Stimulated activated CD4-positive, alpha-beta T cell treated with anti-CD3 and anti-CD28 coated beads, Interleukin-15, amount 100 ng/mL, for 48 hours (primary cell): ENCODE measurements at places on chromosomes 1 and 21.
A peak's percentile ranks its signal among the peaks of the same experiment; 100 is the strongest.

DNA sequence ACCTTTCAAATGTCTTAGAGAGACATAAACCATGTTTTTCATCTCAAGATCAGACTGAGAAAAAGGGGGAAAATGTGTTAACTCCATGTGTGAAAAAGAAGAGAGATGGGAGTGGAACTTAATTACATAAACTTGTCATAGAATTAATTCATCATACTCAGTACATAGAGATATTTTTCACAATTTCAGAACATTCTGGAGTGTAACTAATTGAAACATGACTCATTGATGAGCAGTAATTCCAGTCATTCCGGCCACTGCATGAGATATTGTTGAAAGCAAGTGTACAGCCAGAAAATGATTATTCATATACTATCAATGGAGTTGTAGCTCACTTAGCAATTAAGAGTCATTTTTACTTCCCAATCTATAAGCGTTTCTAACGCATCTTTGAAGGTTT is 739.3 kb downstream of the LTN1 start:
- DNase-seq: no peak

DNA sequence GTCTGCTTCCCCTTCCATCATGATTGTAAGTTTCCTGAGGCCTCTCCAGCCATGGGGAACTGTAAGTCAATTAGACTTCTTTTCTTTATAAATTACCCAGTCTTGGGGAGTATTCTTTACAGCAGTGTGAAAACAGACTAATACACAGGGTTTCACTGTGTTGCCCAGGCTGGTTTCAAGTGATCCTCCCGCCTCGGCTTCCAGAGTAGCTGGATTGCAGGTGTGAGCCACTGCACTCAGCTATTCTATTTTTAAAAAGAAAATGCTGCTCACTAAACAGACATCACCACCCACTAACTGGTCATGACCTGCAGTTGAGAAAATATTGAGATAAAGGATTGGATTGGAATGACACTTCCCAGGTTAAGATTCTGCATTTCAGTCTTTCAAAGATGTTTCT is 20.8 kb upstream of the SLC2A7 start:
- DNase-seq: no peak

- DNase-seq: no peak
These were observed 11.1 kb downstream of the NOS1AP start for GRCh38 chr1:162080472-162081015.

DNA sequence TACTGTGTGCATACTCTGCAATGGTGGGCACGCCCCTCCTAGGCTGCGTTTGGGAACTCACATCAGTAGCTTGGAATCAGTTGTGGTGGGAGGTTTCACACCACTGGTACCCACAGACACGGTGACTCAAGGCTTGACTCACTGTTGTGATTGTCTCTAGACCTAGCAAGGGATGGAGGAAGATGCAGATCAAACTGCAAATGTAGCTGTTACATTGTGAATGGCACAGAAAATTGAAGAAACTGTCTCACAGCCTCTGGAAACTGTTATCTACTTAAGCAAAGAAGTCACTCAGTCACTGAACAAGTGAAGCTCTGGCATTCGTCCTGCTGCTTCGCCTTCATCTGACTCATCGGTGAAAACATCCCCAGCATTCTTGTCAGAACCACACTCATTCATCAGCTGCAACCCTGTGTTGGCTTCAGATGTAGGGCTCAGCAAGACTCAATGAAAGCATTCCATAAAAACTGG is 59.5 kb downstream of the POFUT2 start:
- peak; percentile 67 for DNase-seq

DNA sequence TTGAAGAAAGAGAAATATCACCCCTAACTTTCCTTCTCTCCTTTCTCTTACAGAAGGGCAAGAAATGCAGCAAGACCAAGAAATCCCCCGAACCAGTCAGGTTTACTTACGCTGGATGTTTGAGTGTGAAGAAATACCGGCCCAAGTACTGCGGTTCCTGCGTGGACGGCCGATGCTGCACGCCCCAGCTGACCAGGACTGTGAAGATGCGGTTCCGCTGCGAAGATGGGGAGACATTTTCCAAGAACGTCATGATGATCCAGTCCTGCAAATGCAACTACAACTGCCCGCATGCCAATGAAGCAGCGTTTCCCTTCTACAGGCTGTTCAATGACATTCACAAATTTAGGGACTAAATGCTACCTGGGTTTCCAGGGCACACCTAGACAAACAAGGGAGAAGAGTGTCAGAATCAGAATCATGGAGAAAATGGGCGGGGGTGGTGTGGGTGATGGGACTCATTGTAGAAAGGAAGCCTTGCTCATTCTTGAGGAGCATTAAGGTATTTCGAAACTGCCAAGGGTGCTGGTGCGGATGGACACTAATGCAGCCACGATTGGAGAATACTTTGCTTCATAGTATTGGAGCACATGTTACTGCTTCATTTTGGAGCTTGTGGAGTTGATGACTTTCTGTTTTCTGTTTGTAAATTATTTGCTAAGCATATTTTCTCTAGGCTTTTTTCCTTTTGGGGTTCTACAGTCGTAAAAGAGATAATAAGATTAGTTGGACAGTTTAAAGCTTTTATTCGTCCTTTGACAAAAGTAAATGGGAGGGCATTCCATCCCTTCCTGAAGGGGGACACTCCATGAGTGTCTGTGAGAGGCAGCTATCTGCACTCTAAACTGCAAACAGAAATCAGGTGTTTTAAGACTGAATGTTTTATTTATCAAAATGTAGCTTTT is 2.4 kb downstream of the CCN1 start:
- DNase-seq: no peak

DNA sequence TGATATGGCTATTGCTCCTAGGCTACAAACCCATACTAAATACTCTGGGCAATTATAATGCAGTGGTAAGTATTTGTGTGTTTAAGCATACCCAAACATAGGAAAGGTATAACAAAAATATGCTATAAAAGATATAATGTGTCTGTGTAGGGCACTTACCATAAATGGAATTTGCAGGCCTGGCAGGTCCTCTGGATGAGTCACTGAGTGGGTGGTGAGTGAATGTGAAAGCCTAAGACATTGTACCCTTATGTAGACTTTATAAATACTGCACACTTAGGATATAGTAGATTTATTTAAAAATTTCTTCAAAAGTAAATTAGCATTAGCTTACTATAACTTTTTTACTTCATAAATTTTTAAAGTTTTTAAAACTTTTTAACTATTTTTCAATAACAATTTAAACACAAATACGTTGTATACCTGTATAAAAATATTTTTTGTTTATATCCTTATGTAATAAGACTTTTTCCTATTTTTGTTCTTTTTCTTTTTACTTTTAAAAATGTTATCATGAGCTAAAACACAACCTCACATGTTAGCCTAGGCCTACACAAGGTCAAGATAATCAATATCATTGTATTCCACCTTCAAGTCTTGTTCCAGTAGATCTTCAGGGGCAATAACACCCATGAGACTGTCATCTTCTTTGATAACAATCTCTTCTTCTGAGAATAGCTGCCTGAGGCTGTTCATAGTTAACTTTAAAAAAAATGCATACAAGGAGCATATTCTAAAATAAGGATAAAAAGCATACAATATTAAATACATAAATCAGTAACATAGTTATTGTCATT is 306.3 kb upstream of the RGS18 start:
- DNase-seq: no peak

DNA sequence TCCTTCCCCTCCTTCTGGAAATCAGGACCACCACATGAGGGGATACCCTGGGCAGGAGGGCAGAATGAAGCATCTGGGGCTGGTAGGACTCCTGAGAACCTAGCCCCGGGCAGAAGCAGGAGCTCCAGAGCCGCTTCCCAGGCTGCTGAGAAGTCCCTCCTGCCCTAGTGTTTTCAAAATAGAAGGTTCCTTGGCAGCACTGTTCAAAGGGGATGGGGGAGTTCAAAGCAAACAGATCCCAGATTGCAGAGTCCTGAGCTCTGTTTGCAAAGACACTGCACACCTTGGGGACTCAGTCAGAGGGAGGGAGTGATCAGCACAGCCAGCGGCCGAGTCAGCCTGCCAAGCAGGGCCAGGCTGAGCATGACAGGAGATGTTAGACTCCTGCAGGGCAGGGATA is 177.8 kb downstream of the PTPRU start:
- no peak for DNase-seq

GRCh38 chr1:173876732-173877131 is 8.6 kb downstream of the ZBTB37 start:
- DNase-seq: no peak

DNA sequence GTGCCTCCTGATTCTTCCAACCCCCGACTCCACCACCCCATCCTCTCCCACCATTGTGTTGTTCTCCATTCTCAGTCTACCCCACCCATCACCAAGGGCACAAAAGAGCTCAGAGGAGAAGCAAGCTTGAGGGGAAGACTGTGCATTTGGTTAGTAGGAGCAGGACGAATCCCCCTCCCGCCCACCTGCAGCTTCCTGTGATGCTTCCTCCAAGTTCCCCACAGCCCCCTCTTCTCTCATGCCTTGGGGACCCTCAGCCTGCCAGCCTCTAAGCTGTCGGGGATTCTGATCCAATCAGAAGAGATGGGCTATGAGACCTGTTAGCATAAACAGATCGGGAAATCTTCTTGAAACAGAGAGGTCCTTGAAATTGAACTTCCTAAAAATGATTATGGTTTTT is 22.2 kb upstream of the CAPZB start:
- DNase-seq: no peak

DNA sequence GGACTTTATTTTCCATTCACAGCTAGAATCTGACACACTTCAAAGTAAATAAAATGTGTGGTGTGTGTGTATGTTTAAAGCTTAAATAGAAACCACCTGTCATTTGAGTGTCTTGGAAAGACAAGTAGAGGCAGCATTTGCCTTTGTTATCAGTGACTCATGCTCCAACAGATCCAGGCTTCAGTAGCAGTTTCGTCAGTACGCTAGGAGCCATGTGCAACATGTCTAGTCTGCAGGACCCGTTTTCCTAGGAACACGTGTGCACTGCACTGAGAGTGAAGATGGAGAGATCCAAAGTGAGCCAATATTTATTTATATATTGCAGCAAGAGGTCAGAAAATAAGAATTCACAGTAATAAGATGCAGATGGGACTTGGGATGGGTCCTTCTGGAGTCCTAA is 41.8 kb downstream of the SGIP1 start:
- no peak for DNase-seq

DNA sequence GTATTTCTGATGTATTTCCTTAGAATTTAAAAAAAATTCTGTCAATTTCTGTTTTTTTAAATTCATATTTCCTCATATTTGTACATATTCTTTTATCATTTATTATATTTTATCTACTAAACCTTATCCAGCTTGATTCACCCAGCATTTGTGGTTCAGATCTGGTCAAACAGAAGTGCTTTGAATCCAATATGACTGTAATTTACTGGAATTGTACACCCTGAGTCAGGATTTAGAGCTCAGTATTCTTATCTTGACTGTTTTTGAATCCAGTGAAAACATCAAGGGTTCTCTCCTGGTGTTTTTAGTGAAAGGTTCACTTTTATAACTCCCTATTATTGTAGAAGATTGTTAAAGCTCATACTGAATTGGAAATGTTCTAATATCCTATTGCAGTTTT is 1077.0 kb upstream of the NCAM2 start:
- no peak for DNase-seq

GRCh38 chr1:235317168-235317567 is 10.8 kb downstream of the ARID4B start:
- no peak for DNase-seq

- DNase-seq: no peak
These were observed 55.0 kb upstream of the USH2A start for GRCh38 chr1:216478238-216478637.

DNA sequence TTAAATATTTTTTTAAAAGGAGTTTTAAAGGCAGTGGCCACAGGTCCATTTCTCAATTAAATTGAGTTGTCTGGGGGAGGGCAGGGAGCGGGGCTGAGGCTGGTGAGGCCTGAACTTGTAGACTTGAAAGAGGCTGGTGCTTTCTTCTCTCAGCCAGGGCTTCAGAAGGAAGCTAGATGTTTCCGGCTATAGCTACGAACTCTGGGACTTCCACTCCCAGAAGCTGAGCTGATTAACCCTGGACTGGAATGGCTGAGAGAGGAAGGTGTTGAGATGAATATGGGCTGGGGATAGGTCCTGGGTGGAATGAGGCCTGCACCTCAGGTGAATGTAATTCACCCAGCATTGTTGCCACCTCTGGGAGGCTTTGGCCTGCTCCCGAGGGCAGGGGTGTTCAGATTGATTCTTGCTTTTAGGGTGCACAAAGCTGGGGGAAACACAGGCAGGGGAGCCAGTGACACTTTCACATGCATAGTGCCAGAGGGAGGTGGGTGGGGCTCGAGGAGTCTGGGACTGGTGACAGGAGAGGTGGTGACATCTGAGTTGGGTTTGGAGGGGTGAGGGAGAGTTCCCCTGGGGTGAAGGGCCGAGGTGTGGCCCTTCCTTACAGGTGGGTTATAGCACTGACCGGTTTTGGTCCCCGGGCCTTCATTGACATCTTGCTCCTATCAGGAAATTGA is 18.2 kb downstream of the LDLRAP1 start:
- DNase-seq: no peak

GRCh38 chr1:91831132-91831930 is 54.6 kb downstream of the TGFBR3 start:
- no peak for DNase-seq

- peak; percentile 29 for DNase-seq
These were observed 52.2 kb downstream of the SMYD2 start for GRCh38 chr1:214332946-214333798.

DNA sequence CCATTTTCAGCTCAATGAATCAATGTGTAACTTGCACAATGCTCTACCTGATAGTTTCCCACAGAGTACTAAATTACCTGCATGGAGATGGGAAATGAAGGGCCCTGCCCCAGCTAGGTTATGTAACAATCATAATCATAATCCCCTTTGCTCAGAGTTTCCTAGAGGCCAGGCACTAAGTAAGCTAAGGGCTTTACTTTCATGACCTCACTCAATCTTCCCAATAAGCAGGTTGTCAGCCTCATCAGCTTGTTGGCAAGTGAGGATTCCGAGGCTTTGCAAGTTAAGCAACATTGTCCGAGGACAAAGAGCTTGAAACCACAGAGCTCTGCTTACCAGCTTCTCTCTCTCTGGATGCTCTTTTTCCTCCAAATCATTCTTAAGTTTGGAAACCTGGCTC is 64.1 kb upstream of the NTPCR start:
- no peak for DNase-seq

- DNase-seq: no peak
These were observed at the start of gene B3GALT2 for GRCh38 chr1:193185901-193186731. B3GALT2 (minus strand) TSS chr1:193186613; CDS start chr1:193181562, 5,051 bp downstream.

DNA sequence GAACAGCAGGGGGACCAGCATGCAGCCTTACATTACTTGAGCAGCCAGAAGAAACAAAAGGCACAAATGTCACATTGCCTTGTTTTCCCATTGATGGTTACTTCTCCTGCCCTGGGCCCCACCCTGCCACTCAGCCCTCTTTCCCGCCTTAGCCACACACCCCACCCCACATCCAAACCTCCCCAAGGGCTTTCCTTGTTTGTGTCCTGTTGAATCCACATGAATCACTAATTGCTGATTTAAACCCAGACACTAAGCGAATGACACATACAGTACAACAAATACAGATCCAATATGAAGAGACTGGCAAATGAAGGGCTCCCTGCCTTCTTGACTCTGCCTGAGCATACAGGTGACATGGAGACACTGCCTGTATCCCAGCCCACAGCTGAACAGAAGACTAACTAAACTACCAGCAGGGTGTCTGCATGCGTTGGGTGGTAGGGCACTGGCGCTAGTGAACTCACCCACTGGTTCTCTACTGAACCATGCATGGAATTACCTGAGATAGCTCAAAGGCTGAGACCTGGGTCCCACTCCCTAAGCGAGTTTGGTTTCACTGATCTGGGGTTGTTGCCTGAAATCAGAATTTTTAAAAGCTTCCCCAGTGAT is 3.1 kb downstream of the IGSF3 start:
- DNase-seq: no peak
